ENCODE measurements at places on chromosomes 2 and 18.

DNA sequence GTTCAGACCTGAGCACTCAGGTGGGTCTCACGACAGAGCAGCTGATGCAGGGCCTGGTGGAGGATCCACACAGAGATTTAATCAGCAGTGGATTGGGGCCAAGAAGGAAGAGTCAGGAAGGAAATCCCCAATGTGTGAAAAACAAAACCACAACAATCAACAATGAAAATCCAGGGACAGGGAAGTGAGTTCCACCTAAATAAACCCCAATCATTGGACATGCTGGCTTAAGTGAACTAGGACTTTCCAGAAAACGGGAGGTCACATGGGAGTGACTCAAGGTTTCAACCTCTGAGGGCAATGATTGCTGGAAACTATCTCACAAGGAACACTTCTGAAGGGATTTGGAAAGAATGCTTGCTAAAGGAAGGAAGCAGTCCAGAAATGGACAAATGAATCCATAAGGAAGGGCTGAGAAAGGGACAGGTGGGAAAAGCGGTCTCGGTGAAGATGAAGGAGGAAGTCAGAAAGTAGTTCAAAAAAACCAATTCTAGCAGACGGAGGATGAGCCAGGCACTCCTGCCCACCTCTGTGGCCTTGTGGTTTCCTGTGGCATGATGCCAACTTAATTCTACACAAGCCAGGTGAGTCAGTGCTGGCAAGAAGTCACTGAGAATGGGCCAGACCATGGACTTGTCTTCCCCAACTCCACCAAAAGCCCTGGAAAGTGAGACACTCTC is 15.4 kb upstream of the XDH start:
- no peak for DNase-seq

- DNase-seq = no peak
Observed at GRCh38 chr2:182717816-182718215, 1.8 kb downstream of the DNAJC10 start.

GRCh38 chr2:213248637-213249036 is 35.6 kb upstream of the SPAG16 start:
- DNase-seq = no peak

- no peak for DNase-seq
Observed at GRCh38 chr2:55707751-55708150, 14.1 kb upstream of the PNPT1 start.

DNA sequence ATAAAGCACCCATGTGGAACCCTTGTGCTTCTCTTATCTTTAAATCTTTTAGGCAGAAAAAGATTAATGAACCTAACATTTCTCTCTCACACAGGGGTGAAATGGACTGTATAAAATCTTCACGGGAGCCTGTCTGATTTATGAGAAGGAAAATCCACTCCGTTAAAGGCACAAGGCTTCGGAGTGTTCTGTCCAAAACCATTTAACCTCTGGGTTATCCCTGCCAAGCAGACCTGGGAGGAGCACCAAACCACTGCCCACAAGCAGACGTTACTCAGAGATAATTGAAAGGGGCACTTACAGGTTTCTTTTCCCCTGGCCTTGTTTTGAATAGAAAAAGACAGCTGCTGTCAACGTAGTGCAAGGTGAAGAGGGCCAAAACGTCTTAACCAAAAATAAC is 184.4 kb upstream of the DOK6 start:
- no peak for DNase-seq

- DNase-seq = no peak
Observed at GRCh38 chr2:224034017-224034416, 5.1 kb downstream of the SERPINE2 start.

DNA sequence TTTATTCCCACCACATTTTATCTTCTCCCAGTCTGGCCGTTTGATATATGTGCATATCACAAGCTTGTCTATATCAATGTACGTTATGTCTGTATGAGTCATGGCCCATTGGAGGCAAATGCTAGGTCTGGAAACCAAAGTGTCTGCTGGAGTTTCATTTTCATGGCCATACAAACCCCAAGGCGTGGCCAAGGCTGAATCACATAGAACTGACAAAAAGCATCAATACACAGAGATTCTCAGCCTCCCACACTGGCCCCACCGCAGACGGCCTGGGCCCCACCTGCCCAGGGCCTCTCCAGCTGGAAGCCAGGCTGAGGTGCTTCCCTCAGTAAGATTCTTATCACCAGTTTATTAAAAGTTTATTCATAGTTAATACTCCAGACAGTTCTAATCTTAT is 40.5 kb upstream of the SALL3 start:
- no peak for DNase-seq

GRCh38 chr18:3256693-3257626 is 5.0 kb upstream of the MYL12B start:
- DNase-seq = no peak

DNA sequence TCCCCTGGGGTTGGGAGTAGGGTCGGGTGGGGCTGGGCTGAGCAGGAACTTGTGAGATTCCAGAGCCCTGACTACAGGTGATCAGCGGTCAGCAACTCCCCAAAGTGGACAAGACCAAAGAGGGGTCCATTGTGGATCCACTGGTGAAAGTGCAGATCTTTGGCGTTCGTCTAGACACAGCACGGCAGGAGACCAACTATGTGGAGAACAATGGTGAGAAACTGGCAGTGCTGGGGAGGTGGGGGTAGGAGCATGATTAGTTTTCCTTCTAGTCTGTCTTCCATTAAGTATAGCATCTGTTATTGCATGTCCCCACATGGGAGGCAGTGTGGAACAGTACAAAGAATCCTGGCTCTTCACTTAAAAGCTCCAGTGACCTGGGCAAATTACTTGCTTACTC is 23.7 kb downstream of the ZNF142 start:
- no peak for DNase-seq

DNA sequence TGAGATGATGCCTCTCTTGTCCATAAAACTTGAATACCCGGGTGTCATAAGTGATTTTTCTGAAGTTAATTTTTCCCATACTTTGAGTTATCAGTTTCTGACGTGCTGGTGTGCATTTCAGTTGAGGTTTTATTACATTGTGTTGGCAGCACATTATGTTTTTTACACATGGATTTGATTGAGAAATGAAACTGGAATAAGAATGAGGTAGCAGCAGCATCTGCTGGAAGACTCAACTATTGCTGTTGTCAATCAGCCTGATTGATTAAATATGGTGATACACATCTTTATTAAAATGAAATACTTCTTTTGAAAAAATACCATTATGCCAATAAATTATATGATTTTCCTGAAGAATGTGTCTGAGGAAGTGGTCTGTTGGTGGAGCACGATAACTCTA is 60.5 kb downstream of the INSIG2 start:
- no peak for DNase-seq

DNA sequence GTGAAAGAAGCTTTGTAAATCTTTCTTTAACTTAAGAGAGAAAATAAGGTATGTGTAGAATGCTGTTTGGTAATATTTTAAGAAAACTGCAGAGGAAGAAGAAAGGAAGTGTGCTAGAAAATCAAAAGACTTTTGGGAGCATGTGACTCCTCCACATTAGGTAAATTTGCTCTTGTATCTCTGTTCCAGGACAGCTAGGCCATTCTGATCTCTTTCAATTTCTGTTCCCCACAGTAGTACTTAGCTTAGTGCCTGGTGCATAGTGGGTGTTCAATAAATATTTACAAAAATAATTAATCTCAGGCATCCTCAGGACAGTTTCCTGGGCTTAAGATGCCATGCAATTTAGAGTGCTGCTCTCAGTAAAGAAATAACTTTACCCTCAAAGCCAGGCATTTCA is 105.0 kb downstream of the GPD2 start:
- no peak for DNase-seq

GRCh38 chr2:156192468-156192867 is 140.1 kb downstream of the NR4A2 start:
- no peak for DNase-seq

GRCh38 chr2:8309131-8309530 is 372.7 kb upstream of the ID2 start:
- DNase-seq = no peak

- no peak for DNase-seq
Observed at GRCh38 chr2:111701266-111701665, 182.7 kb downstream of the ANAPC1 start.

DNA sequence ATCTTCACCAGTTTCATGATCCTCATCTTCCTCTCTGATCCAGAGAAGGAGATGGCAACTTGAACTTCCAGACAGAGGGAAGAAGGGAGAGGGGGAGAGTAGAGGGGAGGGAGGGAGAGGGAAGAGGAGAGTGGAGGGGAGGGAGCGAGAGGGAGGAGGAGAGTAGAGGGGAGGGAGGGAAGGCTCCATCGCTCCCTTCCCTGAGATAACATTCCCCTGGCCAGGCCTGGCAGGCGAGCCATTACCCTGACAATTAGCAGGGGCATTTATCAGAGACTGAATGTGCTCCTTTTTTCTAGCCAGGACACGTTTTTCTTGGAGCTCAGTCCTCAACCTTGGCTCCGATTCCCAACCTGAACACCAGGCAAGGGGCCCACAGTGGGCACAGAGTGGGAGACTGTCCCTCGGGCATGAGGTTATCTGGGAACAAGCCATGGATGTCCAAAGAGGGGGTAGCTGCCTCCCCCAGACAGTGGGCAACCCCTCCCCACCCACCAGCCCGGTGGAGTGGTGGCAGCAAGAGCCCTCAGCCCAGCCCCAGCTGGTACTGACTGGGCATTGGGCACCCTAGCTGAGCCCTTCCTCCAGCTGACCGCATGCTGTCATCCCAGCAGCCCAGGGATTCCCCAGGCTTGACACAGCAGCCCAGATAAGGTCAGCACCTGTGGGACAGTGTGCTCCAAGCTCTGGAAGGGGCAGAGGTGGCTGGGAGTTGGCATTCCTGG is 81.8 kb downstream of the TNS1 start:
- DNase-seq = no peak

GRCh38 chr2:234249873-234250272 is 199.4 kb downstream of the SPP2 start:
- no peak for DNase-seq

GRCh38 chr2:16251511-16252225 is 311.3 kb downstream of the MYCN start:
- no peak for DNase-seq

DNA sequence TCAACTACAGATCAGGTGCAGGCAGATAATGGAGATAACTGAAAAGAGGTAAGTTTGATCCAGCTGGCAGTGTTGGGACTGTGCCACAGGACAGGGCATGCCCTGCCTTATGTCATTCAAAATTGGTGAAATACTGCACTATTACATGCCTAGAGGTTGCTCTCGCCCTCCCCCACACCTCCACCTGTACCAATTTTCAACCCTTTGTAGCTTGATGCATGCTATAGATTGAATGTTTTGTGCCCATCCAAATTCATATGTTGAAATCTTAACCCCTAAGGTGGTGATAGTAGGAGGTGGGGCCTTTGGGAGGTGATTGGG is 72.1 kb upstream of the LYPD6B start:
- no peak for DNase-seq

DNA sequence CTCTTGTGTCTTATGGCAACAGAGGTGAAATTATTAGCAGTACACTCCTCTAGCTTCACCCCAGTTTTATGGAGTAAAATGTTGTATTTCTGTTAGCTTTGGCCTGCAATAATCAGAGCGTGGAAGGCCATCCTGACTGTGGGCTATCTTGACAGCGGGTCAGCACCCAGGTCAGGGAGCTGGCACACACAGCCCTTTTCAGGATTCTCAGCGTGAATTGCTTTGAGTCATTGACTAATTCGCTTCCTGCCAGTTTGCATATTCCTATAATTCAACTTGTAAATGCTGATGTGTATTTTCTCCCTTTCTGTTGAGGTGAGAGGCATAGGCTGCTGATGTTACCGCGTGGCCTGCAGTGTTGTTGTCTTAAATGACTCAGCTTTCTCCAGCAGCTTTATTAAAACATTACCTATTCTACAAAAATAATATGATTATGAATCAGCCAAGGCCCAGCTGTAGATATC is 109.6 kb upstream of the EML6 start:
- DNase-seq = no peak

GRCh38 chr2:232323328-232323650 is 55.3 kb upstream of the ALPP start:
- DNase-seq = no peak

- no peak for DNase-seq
Observed at GRCh38 chr2:213243189-213244044, 40.8 kb upstream of the SPAG16 start.

DNA sequence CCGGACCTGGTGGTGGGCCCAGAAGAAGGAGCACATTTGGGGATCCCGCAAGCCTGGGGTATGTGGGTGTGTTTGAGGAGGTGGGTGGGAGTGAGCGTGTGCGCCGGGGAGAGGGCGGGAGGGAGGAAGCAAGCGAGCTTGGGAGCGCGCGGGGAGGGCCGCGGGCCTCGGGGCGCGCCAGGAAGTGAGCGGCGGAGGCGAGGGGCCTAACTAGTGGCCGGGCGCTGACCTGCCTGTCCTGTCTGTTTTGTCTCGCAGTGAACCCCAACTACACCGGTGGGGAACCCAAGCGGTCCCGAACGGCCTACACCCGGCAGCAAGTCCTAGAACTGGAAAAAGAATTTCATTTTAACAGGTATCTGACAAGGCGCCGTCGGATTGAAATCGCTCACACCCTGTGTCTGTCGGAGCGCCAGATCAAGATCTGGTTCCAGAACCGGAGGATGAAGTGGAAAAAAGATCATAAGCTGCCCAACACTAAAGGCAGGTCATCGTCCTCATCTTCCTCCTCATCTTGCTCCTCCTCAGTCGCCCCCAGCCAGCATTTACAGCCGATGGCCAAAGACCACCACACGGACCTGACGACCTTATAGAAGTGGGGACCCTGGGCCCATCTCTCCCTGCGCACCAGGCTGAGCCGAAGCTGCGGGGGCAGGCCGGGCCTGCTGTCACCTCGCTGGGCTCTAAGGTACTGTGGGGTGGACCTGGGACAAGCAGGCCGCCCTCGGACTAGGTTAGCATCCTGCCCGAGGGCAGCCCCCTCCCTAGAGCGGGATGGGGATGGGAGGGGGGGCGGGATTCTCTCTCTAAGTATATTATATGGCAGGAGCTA is 1.2 kb downstream of the HOXD4 start:
- DNase-seq = no peak

GRCh38 chr2:176414641-176415040 is 145.4 kb downstream of the MTX2 start:
- DNase-seq = no peak

- DNase-seq = no peak
Observed at GRCh38 chr2:196173505-196173904, 2.1 kb upstream of the STK17B start.

- DNase-seq = no peak
Observed at GRCh38 chr2:66697366-66697765, 262.4 kb downstream of the MEIS1 start.

DNA sequence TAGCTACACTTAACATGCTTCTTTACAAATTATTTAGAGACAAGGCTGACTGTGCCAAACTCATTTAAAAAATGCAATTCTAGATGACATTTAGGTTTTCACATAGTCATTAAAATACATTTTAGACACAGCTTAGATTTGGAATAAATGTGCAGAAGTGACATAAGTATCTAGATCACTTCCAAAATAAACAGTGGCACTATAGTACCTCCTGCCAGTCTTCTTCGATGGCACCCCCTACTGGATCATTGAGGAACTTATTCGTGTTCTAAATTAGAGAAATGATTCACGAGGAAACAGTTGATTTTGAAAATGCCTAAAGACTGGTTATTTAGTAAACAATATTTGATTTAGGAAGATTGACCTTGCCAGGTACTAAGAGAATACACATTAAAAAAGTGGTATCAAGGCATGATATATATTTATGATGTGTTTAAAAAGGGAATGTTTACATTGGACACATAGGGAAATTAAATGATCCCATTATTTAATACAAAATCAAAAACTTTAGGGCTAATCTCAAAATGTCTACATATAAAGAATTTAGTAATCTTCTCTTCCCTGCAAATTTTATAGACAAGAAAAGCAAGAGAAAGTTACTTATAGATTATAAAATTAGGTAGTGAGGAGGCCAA is 323.9 kb downstream of the XIRP2 start:
- DNase-seq = no peak

- no peak for DNase-seq
Observed at GRCh38 chr2:133654949-133655348, 86.7 kb upstream of the NCKAP5 start.
